ENCODE measurements at places on chromosomes 1 and 21.

DNA sequence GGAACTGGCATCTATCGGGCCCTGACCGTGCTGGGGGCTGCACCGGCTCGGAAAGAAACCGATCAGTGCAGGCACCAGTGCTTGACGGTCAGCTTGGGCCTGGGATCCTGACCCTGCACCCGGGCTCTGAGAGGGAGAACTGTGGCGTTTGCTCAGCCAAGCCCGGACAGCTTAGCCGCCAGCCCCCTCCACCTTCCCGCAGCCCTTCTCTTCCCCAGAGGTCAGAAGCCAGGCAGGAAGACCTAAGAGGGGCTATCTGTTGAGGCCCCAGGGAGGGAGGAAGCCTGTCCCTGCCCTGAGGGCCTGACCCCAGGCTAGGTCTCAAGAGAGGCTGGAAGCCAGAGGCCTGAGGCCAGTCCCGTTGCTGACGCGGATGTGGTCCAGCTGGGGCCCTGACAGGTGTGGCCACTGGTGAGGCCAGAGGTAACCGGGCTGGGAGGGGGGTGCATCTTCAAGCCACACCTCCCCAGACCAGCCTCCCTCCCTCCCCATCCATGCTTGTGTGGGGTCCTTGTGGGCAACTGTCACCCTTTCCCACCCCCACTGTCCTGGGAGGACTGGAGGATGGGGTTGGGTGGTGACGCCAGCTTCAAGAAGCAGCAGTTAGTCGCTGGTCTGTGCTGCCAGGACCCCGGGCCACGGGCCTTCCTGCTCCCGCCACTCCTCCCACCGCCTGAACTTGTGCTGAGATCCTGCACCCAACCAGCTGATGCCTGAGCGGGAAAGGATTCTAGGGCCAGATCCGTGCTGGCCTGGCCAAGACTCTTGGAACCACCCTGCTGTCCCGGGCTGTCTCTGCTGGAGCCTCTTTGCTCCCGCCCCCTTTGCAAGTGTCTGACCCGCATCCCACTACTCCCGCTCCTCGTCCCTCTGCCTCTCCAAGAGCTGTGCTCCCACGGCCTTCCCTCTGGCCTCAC lies 2.6 kb upstream of the DVL1 start:
- peak; percentile 43 for DNase-seq

GRCh38 chr1:242431786-242432185 lies 92.7 kb downstream of the PLD5 start:
- DNase-seq: no peak

DNA sequence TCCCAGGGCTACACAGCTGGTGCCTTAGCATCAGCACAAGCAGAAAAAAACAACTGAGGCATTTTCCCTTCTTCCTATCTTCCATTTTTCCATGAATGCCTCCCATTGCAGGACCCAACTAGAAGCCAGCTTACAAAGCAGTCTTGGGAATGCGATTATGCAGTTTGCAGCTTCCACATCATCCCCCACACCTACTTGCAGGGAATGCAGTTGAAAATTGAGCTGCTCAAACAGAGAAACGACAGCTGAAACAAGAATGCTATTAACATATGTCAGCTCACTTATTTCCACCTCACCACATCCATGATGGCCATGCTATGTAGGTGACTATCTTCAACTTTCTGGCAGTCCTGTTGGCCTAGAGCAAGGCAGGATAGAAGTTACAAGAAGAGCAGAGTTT lies 150.6 kb upstream of the KCTD3 start:
- no peak for DNase-seq

GRCh38 chr1:201570886-201571624 lies 32.1 kb downstream of the NAV1 start:
- no peak for DNase-seq

- no peak for DNase-seq
Observed at GRCh38 chr1:44467566-44467965, 62.5 kb downstream of the RNF220 start.

GRCh38 chr1:175040324-175040879 lies 17.2 kb upstream of the MRPS14 start:
- no peak for DNase-seq

All from GM03348 (cell line).